Adrenal gland (tissue), 19 donors: ENCODE measurements at places on chromosomes 2 and 18. TPM values are rescaled to one million over a fixed set of nuclear protein-coding genes. Genes with fewer than 3 reads are reported as not detected.

DNA sequence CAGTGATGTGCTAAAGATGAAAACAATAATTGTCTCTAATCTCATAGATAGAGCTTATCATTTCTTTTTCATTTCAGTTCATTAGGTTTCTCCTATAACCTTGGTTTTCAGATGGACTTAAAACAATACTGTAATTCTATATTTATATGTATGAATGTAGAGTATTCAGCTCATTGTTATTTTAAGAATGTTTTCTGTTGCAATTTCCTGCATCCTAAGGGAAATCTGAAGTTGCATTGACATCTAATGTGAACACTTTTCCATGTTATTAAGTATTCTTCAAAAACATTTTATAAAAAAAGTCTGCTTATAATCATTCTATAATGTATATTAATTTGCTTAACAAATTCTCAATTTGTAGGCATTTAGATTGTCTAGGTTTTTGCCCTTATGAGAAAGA lies 288.9 kb downstream of the XIRP2 start:
- H3K36me3 ChIP-seq, result no peaks in the 10 kb centered on the region
- no peaks in the 10 kb centered on the region for H3K27me3 ChIP-seq
- DNase-seq, result no peak
- H3K27ac ChIP-seq, result no peak overlapping the region
- H3K4me3 ChIP-seq, result no peak overlapping the region

DNA sequence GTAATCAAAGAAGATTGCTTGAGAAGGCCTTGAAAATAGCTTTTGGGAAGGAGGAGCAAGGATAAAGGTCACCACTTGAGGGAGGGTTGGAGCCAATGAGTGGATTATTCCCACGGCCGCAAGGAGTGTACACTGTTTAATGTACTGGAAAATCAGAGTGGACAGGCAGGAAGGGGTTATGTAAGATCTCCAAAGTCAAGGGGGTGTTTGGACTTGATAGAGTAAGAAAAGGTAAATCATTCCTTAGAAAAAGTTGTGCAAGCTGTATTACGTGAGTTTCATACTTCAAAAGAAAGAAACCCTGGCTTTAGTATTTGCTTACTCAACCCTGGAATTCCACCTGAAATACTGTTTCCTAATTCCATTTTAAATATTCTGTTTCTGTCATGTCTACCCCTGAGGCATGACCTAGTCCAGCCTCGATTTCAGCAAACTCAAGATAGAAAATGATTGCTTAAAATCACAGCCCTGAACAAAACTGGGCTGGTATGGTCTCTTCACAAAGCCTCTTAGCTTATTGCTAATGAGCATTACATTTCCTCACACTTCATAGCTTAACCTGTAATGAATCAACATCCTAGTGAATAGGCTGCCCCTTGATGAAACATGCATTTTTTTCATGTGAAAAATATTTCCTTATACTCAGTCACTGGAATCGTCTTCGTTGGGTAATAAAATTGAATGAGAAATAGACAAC lies 1.1 kb downstream of the MREG start:
- no peaks in the 10 kb centered on the region for H3K36me3 ChIP-seq
- H3K27me3 ChIP-seq, result no peaks in the 10 kb centered on the region
- H3K27ac ChIP-seq, result no peak overlapping the region
- no peak for DNase-seq
- H3K4me1 ChIP-seq, result no peaks in the 10 kb centered on the region

DNA sequence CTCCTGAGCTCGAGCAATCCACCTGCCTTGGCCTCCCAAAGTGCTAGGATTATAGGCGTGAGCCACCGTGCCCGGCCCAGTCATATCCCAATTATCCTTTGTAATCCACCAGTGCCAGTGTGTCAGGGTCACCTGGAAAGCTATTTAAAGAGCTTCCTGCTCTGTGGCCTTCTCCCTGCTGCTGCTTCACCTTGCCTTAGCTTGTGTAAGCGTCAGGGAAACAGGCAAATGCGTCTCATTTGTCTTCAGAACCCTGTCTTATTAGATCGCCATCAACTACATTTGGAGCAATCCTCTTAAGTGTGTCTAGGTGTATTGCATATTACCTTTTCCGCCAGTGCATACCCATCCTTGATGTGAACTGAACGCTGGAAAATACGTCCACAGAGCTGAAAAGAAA lies 10.2 kb downstream of the KIF5C start:
- no peaks in the 10 kb centered on the region for H3K4me1 ChIP-seq
- no peaks in the 10 kb centered on the region for H3K27me3 ChIP-seq
- H3K27ac ChIP-seq, result no peak overlapping the region
- no peak for DNase-seq
- H3K36me3 ChIP-seq, result no peaks in the 10 kb centered on the region

SNRNP27 gene
- polyA plus RNA-seq, result 76.0 TPM

GRCh38 chr2:105581555-105581944 lies 163.2 kb upstream of the NCK2 start:
- H3K4me1 ChIP-seq, result peaks cover 8% of the 10 kb centered on the region
- H3K36me3 ChIP-seq, result no peaks in the 10 kb centered on the region
- no peaks in the 10 kb centered on the region for H3K27me3 ChIP-seq

- H3K27ac ChIP-seq, result peak overlapping the region; percentile 90
- H3K36me3 ChIP-seq, result peaks cover 24% of the 10 kb centered on the region
- H3K4me1 ChIP-seq, result peaks cover 20% of the 10 kb centered on the region
- DNase-seq, result no peak
Observed at GRCh38 chr18:9135081-9135911, 1.3 kb upstream of the ANKRD12 start.

DNA sequence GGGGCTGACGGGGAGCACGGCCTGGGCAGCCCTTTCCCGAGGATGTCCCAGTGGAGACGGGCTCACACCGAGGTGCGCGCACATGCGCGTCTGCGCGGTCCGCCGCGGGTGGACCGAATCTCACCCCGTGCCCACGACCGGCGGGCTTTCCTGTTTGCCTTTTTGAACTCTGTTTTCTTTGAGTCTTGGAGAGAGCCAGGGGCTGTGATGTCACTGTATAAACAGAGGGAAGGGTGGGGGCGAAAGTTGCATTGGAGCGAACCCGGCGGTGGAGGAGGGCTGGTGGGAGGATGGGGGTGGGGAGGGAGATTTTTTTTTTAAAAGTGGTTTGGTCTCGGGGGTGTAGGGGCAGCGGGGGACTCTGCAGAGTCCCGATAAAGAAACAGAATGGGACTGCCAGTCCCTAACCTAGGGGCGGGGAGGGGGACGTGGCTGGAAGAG lies 141.2 kb upstream of the CTAGE1 start:
- no peak overlapping the region for H3K4me3 ChIP-seq
- H3K4me1 ChIP-seq, result peaks cover 22% of the 10 kb centered on the region
- no peaks in the 10 kb centered on the region for H3K36me3 ChIP-seq

DNA sequence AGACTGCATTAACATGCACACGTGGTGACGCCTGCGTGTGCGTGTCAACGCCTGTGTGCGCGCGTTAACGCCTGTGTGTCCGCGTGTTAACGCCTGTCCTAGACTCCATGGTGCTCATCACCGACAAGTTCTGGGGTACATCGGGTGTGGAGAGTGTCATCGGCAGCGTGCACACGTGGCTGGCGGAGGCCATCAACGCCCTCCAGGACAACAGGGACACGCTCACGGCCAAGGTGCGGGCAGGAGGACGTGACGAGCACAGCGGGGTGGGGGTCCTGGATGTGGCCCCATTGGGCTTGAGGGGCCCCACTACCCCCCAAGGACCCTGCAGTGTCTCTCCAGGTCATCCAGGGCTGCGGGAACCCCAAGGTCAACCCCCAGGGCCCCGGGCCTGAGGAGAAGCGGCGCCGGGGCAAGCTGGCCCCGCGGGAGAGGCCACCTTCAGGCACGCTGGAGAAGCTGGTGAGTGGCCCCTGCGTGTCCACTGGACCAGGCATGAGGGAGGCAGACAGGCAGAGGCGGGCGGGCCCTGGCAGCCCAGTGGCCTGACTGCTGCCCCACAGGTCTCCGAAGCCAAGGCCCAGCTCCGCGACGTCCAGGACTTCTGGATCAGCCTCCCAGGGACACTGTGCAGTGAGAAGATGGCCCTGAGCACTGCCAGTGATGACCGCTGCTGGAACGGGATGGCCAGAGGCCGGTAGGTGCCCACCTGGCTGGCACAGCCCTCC lies 29.2 kb downstream of the GPC1 start:
- DNase-seq, result peak; percentile 9
- no peaks in the 10 kb centered on the region for H3K27me3 ChIP-seq
- peaks cover 20% of the 10 kb centered on the region for H3K4me1 ChIP-seq
- peaks cover 29% of the 10 kb centered on the region for H3K36me3 ChIP-seq
- no peak overlapping the region for H3K27ac ChIP-seq

DNA sequence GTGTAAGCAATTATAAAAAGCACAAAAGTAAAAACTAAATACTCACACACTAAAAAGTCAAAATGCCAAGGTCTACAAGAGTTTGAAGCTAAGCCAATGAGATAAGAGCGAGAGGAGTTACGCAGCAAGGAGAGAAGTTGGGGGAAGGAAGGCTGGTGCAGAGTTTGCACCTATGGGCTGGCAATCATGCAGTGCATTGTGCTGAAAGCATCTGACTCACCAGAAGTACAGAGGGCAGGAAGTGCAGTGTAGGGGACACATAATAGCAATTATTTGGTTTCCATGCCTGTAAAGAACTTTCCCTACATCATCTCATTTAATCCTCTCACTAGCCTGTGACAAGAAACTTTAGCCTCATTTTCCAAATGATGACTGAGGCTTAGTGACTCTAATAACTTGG lies 142.7 kb upstream of the KYNU start:
- no peak overlapping the region for H3K4me3 ChIP-seq
- DNase-seq, result peak; percentile 37
- H3K36me3 ChIP-seq, result no peaks in the 10 kb centered on the region
- H3K27ac ChIP-seq, result peak overlapping the region; percentile 7

DNA sequence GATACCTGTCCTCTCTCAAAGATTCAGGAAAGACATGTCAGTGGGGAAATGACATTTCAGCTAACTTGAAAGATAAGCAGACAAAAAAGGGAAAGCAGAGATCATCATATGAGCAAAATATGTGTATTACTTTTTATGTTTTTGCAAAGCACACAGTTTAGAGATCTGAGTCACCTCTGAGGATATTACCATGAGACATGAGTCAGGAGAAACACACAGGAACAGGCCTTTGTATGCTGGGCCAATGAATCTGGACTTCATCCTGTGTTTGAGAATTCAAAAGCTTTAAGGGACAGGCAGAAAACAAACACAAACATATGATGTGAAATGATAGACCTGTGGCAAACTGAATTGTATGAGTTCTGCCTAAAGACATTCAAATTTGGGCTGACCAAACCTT lies 306.0 kb upstream of the EPC2 start:
- H3K36me3 ChIP-seq, result no peaks in the 10 kb centered on the region
- no peaks in the 10 kb centered on the region for H3K27me3 ChIP-seq
- no peaks in the 10 kb centered on the region for H3K4me1 ChIP-seq
- no peak overlapping the region for H3K27ac ChIP-seq
- DNase-seq, result no peak
